DMS79 (cell line): ENCODE measurements at places on chromosomes 2 and 18.

GRCh38 chr2:112787729-112788393, 3.6 kb upstream of the IL1A start:
- DNase-seq, result no peak

GRCh38 chr2:69461404-69461803, 24.2 kb upstream of the NFU1 start:
- DNase-seq, result no peak

DNA sequence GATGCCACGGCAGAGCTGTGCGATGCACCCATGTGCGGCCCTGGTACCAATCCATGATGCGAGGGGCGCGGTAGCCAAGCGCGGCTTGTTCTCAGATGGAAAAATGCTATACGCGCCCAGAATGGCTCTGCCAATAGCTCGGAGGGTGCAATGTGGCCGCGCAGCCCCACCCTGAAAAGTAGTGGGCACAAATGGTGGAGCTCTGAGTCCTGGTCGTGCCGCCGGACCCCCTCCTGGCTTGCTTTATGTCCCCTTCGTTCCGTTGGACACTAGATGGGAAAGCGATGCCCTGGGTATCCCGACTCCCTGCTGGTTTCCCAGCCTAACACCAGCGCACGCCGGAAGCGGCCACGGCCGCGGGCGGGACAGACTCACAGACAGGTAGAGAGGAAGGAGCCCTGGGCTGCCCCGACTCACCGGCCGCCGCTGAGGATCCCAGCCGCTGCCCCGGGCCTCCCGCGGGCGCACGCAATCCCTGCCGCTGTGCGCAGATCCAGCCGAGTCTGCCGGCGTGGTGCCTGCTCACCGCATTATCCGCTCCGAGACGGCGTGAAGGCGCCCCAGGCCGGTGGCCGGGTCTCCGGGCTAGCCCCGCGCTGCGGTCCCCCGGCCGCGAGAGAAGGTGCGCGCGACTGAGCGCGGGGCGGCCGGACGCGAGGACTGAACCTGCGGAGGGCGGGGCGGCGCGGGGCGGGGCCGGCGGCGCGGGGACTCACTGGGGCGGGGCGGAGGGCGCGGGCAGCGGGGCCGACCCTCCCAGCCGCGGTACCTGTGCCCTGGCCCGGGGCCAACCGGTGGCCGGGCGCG, at the start of gene CDC42EP3:
CDC42EP3 (minus strand) TSS at position 634 of the 807 bp plus-strand sequence. CDS start 25,055 bp downstream, outside the sequence.
- peak; percentile 21 for DNase-seq

- no peak for DNase-seq
Observed at GRCh38 chr2:230179907-230180306, 39.9 kb downstream of the SP110 start.

GRCh38 chr18:10262566-10262965, 191.9 kb upstream of the APCDD1 start:
- DNase-seq, result no peak

DNA sequence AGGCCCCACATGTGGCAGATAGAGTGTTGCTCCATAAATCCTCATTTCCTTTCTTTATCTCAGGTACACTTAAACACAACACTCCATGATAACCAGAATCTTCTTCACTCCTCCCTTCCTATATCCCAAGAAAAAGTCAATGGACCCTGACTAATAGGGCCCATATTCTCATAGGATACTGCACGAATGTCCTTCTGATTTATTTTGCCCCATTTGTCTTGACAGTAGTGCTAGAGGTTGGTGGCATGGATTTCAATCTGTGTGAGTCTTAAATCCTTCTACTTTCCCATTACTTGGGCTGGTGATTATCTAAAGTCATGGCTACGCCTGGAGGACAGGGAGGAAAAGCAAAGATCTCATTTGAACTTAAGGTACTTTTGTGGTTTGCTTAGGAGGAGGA, 156.0 kb downstream of the ACOXL start:
- no peak for DNase-seq

- no peak for DNase-seq
Observed at GRCh38 chr18:35564795-35565453, 16.6 kb upstream of the GALNT1 start.

- DNase-seq, result no peak
Observed at GRCh38 chr2:119008108-119008507, 66.1 kb downstream of the MARCO start.

- DNase-seq, result no peak
Observed at GRCh38 chr18:43919551-43919950, 642.3 kb upstream of the SYT4 start.

DNA sequence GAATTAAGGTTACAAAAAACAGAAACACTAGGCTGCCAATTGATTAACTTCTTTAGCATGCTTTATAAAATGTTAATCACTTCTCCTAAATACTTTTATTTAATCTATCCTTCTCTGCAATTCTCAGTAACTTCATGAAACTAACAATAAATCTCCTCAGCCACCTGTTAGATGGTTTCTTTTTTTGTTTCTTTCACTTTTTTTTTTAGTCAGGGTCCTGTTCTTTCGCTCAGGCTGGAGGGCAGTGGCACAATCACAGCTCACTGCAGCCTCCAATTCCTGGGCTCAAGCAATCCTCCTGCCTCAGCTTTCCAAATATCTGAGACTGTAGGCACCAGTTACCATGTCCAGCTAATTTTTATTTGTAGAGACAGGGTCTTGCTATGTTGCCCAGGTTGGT, 213.4 kb upstream of the STK17B start:
- no peak for DNase-seq

- no peak for DNase-seq
Observed at GRCh38 chr2:189336276-189336975, 104.8 kb upstream of the WDR75 start.

DNA sequence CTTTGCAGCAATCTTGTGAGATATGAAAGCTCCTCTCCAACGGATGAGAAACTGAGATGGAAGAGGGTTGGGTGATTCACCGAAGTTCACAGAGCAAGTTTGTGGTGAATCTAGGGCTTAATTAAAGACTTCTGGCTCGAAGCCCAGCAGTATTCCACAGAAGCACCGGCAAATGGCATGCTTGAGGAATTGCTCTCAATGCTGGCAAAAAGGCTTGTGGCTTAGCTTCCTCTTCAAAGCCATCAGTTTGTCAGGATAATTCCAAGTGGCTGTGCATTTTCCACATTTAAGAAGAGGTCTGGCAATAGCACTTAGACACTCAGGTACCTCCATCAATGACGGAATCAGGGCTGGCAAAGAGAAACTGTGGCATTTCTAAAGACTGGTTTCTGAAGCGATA, 98.7 kb upstream of the SLC66A3 start:
- peak; percentile 99 for DNase-seq
